Non-pigmented ciliary epithelial cell (primary cell): ENCODE measurements at places on chromosomes 13 and 19.

- DNase-seq, result no peak
Observed at GRCh38 chr13:80239571-80240255, 101.2 kb downstream of the SPRY2 start.

GRCh38 chr13:99228737-99229691 is 28.4 kb downstream of the UBAC2 start:
- peak; percentile 76 for DNase-seq

DNA sequence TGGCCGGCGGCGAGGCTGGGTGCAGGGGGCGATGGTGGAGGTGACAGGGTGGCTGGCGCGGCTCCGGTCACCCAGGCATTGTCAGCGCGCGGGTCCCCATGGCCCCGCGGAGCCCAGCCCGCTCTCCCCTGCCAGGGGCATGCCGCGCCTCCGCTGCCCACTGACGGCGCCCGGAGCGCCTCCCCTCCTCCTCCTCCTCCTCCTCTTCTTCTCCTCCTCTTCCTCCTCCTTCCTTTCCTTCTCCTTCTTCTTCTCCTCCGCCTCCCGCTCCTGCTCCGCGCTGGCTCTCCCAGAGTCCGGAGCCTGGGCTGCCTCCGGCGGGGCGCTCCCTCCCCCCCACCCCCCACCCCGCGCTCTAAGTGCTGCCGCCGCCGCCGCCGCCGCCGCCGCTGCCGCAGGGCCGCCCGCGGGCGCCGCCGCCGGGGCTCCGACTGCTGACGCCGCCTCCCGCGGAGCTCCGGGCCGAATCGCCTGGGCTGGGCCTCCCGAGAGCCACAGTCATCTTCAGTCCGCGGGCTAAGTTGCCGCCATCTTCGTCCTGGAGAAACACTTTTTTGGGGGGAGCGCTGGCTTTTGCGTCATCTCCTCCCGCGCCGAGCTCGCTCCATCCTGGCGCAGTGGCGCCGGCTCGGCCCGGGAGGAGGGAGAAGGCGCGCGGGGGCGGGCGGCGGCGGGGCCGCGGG is 348.3 kb downstream of the LIG4 start:
- no peak for DNase-seq

- no peak for DNase-seq
Observed at GRCh38 chr13:95044452-95045205, 256.6 kb downstream of the ABCC4 start.

GRCh38 chr19:52786078-52786463 is 520 bp downstream of the ZNF600 start:
- DNase-seq, result no peak

DNA sequence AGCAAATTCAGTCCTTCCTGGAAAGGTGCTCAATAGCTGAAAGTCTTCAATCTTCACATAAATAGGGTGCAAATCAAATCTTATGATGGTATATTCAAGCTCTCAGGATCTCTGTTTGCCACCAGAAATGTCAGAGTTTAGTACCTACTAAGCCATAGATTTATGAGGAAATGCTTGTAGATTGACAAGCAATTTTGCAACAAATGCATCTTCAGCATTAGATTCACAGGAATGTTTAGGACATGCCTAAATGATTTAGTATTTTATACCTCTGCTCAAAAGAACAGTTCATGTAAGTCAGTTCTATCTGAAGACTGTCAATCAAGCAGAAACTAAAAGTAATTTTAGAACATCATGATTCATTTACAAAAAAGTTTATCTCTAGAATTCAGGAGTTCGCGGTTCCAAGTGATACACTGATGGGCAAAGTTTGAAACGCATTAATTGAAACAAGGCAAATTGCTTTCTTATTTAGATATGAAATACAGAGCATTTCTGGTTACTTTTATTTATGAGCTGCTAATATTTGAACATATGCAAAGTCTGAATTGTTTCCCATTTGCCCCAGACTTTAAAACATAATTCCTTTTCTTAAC is 65.7 kb downstream of the DACH1 start:
- DNase-seq, result no peak
